GM19239 (cell line): ENCODE measurements at places on chromosomes 2 and 18.

DNA sequence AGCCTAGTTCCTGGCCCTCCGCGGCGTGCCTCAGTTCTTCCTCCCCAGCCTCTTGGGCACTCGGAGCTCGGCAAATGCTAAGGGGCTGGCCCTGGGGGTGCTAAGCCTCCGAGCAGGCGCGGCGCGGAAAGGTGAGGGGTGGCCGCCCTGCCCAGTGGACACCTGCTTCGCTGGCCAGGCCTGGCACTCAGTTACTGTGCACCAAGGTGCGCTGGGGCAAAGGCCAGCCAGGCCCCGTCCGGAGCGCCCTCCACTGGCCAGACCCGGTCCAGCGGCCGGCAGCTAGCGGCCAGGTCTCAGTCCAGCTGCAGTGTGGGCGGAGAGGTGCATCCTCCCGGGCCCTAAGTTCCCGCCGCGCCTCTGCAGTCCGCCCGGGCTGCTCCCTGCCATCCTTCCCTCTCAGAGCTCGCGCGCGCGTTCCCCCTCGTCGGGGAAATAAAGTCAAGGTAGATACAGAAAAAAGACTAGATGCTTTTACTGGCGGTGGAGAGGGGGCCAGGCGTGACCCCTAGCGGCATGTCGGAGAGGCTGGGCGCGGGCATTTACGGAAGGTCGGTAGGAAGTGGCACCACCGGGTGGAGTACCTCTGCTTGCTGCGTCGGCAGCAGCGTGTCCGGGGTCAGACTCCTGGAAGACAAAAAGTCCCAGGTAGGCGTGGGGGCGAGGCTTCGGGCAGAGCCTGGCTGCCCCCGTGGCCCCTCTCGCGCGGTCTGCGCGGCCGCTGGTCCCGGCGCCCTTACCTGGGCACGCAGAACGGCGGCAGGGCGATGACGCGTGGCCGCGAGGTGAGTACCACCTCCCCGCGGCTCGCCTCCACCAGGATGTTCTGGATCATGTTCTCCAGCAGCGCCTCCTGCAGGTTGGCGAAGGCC is 9.4 kb upstream of the CRYBA2 start:
- no peak for DNase-seq

GRCh38 chr2:129255610-129256313 is 723.7 kb upstream of the RAB6C start:
- no peak for DNase-seq

DNA sequence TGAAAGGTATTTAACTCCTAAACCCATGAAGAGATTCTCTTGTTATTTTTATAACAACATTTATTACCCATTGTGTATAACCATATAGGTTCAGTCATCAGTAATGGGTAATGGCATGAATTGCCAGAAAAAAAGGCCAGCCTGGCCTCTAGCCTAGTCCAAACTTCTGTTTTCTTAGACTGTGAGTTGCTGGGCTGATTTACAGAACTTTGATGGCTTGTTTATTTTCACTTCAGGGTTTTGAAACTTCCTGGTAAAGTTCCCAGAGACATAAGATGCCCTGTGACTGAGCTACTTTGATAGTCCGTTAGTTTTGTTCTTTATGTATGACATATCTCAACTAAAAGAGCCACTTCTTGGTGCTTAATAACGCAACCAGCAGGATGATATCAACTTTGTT is 164.8 kb downstream of the METTL4 start:
- no peak for DNase-seq

- DNase-seq: no peak
These were observed 234.7 kb downstream of the TMX3 start for GRCh38 chr18:68480196-68480595.

DNA sequence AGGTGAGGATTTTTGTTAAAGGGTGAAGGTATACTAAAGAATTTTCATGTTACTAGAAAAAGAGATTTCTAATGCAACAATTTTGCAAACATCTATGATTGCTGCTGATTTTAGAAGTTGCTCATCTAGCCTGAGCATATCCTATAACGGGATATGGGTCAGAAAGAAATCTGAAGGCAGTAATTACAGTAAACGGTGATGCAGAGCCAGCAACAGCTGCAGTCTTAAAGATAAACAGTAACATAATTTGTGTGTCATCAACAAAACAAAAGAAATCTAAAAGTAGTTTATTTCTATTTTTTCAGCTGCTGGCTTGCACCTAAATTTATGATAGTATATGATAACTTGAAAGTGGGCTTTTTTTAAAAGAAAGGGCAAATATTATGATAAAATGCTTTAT is 215.7 kb downstream of the SLC4A10 start:
- DNase-seq: no peak

GRCh38 chr2:46435796-46436360 is 43.5 kb upstream of the TMEM247 start:
- DNase-seq: no peak

GRCh38 chr2:131584940-131585339 is 57.3 kb downstream of the CCDC74A start:
- DNase-seq: no peak
